ENCODE measurements at places on chromosomes 13 and 19.

DNA sequence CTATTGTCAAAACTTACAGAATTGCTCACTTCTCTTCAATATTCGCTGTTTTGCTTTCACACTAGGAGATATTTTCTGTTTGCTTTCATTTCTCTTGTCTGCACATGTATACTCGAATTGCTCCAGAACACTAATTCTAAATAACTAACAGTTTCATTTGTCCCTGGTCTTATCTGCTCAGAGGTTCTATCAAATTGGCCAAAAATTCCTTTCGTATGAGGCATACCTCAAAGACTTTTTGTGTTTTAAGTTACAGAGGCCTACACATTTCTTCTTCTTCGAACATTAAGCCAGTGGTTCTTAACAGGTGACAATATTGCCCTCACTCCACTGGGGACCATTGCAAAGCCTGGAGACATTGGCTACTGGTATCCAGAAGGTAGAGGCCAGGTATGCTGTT lies 1314.6 kb downstream of the EFNB2 start:
- no peak for DNase-seq

- no peak for DNase-seq
Observed at GRCh38 chr13:98214707-98215106, 37.6 kb upstream of the RNF113B start.

DNA sequence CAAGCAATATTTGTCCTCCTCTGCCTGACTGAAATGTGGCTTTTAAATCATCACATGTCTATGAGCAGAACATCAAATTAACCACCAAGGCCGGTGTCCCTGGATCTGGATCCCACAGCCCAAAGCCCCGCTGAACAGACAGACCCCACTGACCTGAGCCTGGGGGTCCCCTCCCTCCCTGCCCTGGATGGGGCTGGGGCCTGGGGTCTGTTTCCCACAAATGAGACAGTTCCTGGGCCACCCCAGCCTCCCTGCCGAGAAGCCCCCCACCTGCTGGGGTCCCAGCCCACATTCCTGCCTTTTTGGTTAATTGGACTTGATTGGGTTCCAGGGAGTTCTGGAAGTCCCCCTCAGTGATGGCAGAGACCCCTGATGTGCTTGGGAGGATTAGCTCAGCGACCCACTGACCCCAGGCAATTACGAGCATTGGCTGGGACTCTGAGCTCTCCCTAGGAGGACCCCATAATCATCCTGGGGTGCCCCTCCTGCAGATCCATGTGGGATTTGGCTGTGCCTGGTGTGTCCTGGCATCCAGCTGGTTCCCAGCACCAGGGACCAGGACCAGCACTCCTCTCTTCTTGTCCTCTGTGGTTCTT lies 19.4 kb upstream of the CPAMD8 start:
- DNase-seq, result no peak

DNA sequence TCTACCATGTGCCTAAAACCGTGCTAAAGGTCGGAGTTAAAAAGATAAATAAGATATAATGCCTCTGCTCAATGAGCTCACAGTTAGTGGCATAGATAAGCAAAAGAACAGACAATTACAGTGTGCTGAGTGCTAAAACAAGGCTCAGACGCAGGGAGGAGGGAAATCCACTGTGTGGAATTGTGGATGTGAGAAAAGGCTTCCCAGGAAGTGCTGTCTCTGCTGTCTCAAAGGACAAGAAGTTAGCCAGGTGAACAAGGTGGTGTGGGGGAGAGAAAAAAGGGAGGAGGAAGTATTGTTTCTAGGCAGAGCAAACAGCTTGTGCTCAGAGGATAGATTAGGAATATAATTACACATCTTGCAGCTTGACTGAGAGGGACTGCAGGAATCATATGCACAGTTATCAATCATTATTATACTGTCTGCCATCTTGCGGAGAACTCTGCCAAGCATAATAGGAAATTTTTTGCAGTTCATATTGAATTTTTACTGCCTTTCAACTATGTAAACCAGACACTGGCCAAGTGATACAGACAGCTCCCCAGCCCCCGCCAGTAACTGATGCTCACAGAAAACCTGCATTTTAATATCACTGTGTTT lies 9.3 kb downstream of the C13orf42 start:
- DNase-seq, result no peak

GRCh38 chr19:33771384-33772101 lies 25.1 kb upstream of the KCTD15 start:
- DNase-seq, result peak; percentile 35

GRCh38 chr19:10929402-10929794 lies 787 bp downstream of the TIMM29 start:
- no peak for DNase-seq

DNA sequence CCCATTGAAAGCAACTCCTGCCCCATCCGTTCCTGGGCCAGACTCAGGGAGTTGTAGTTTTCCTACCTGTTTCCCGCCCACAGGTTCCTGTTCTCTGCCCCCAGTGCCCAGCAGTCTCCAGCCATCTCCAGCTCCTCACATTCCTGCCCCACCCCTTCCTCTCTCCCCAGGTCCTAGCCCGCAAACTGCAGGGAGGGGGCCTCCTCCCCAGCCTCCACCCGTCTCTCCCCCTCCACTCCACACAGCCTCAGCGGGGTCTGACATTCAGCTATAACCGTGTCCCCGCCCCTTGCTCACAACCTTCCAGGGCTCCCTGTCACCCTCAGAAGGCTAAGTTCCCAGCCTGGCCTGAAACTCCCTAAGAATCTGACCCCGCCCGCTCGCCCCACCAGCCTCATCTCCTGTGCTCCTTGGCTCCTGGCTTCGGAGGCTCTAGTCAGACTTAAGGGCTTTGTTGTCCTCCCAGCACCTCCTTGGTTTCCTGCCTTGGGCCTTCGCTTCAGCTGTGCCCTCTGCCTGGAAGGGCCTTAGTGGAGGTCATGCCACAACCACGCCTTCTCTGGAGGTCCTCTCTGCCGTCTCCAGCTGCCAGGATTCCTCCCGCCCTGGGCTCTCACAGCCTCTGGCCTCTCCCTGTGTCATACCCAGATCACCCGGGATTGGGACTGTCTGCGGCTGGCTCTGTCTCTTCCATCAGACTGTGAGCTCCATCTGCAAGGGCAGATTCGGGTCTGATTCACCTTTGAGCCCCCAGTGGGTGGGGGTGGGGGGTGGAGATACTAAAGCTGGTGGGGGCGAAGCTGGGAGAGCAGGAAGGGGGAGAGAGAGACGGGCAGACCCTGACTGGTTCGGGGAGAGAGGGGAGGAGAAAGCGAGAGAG lies 5.1 kb upstream of the SPACA6 start:
- DNase-seq, result no peak

GRCh38 chr13:105679838-105680237 lies 855.6 kb downstream of the EFNB2 start:
- no peak for DNase-seq

GRCh38 chr13:20342311-20342710 lies 110.2 kb upstream of the GJB6 start:
- DNase-seq, result no peak

GRCh38 chr19:38564981-38565690 lies 52.6 kb downstream of the MAP4K1 start:
- no peak for DNase-seq

DNA sequence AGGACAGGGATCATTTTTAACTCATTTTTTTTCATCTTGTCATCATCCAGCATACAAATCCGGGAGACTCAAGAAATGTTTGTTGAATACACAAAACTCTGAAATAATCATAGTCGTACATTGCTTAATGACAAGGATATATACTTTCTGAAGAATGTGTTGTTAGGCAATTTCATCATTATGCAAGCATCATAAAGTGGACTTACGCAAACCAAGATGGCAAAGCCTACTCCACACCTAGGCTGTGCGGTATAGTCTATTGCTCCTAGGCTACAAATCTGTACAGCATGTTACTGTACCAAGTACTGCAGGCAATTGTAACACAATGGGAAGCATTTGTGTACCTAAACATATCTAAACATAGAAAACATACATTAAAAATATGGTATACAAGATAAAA lies 264.1 kb downstream of the TSHZ3 start:
- no peak for DNase-seq

- DNase-seq, result peak; percentile 46
Observed at GRCh38 chr19:45469945-45470761, 2.4 kb downstream of the FOSB start.
